Amniotic stem cell (primary cell): ENCODE measurements at places on chromosomes 7 and 10.
A peak's percentile ranks its signal among the peaks of the same experiment; 100 is the strongest.

GRCh38 chr10:35449944-35450343 lies 113.6 kb downstream of the CCNY start:
- no peak for DNase-seq

DNA sequence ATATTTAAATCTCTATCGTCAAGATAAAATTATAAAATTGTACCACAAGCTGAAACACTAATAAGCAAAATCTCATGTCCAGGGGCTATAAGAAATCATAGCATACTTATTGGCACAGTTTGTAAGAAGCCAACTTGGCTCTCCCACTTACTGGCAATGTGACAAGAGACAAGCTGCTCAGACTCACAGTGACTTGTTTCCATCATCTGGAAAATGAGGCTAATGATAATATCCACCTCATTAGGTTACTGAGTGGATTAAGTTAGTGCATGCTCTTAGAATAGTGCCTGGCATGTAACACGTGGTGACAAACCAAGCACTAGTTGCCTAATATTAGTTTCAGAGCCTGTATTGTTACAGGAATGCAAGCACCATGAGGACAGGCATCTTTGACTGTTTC lies 234.4 kb downstream of the GLI3 start:
- no peak for DNase-seq

GRCh38 chr10:130638991-130639390 lies 502.8 kb downstream of the GLRX3 start:
- no peak for DNase-seq

GRCh38 chr10:12067336-12067735 lies 1.4 kb upstream of the DHTKD1 start:
- DNase-seq, result peak; percentile 13

DNA sequence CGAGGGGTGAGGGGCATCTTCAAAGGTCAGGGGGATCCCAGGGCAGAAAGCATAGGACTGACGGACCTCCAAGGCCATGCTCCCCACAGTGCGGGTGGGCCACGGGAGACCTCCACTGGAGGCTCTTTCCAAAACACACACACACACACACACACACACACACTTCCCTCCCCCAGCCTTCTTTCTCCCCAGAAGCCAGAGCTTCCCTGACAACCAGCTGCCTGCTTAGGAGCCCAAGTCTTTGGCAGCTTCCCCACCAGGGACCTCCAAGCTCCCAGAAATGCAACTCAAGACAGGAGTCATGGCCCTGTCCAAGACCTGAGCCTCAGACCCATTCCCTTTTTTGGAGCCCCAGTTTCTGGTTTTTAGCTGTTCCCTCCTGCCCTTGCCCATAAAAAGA lies 710 bp upstream of the C10orf105 start:
- DNase-seq, result no peak

DNA sequence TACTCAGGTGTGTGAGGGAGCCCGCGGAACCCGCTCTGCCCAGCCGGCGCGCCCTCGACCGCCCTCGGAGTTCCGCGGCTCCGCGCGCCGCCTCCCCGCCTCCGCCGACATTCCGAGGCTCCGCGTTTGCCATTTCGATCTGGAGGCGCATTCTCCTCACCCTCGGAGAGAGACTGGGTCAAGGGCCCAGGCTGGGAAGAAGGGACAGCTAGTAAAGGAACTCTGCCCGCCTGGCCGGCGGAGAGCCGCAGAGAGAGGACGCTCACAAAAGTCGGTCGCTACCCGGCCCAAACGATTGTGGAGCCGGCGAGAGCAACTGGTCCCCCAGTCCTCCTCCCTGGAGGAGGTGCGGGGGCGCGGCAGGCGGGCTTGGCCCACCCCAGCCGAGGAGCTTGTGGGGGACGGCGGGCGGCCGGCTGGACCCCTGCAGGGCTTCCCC lies 74.5 kb upstream of the LEP start:
- no peak for DNase-seq
